ENCODE measurements at places on chromosomes 6 and 20.

DNA sequence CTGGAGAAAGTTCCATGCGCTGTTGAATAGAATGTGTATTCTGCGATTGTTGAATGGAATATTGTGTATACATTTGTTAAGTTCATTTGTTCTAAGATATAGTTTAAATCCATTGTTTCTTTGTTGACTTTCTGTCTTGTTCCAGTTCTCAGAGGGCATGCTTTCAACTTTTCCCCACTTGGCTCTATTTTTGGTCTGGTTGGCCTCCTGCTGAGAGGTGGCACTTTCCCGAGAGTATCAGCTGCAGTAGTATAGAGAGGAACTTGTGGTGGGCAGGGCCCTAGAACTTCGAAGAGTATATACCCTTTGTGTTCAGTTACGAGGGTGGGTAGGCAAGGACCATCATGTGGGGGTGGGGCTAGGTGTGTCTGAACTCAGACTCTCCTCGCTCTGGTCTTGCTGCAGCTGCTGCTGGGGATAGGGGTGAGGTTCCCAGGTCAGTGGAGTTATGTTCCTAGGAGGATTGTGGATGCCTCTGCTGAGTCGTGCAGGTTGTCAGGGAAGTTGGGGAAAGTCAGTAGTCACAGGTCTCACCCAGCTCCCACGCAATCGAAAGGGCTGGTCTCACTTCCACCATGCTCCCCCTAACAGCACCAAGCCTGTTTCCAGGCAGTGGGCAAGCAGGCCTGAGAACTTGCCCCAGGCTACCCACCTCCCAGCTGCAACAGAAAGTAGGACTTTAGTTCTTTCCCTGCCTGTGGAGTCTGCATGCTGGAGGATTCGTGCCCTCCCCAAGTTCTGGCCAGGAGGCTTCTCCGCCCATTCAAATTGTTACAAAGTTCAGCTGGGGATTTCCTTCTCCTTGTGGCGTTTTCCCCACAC, 118.9 kb upstream of the SSTR4 start:
- DNase-seq: no peak

- DNase-seq: no peak
Measured at GRCh38 chr20:63129376-63129965, 86.5 kb downstream of the YTHDF1 start.

- DNase-seq: no peak
Measured at GRCh38 chr20:11379257-11380011, 538.3 kb upstream of the BTBD3 start.

- DNase-seq: no peak
Measured at GRCh38 chr20:62303062-62303339, 204 bp downstream of the ADRM1 start.

DNA sequence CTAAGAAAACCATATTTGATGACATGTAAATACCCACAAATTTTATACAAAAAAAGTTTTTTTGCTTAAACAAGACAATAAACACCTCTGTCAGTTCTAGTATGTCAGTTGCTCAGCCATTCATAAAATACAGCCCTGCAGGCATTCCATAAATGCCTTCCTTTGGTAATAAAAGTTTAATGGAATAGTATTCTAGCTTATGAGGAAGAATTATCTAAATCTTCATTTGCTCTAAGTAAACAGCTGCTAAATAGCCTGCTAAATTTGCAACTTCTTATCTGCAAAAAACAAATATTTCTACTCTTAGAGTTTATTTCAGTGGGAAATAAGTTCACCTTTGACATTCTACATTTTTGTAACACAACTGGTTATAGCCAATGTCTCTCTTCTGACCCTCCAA, 108.8 kb downstream of the SMLR1 start:
- DNase-seq: no peak

DNA sequence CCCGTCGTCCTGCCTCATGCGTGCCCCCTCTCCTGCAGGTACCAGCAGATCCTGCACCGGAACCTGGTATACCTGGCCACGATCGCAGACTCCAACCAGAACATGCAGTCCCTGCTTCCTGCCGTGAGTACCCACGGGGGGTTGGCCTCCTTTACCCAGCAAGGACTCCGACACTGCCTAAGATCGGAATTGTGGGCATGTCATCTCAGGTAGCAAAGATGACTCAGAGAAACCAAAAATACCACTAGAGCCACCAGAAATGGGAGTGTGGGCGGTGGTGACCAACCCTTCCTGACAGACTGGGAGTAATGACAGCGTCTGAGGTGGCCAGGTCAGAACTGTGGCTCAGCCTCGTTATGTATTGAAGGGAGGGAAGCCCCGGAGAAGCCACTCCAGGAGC, 16.3 kb downstream of the SS18L1 start:
- DNase-seq: peak; percentile 73

GRCh38 chr6:26232940-26233648, 131.9 kb upstream of the BTN3A2 start:
- peak; percentile 77 for DNase-seq

GRCh38 chr6:44809258-44809657, 421.8 kb downstream of the CDC5L start:
- no peak for DNase-seq

- no peak for DNase-seq
Measured at GRCh38 chr6:51936531-51937290, 150.7 kb downstream of the PKHD1 start.

DNA sequence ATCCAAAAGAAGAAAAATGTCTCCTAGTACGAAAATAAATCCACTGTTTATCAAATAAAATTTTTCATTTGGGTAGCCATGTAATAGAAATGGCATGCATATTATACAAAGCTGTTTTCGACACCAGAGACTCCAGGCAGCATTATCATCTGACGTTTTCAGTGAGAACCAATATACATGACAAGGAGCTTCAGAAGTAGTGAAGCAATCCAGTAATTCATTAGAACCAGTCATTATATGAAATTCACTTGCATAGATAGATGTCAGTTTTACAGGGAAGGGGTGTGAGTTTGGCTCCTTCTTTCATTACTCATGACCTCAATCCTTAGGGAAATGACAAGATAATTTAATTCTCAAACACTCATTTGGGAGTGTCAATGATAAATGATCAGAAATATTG, 14.7 kb downstream of the HTR1B start:
- DNase-seq: no peak

GRCh38 chr6:133202610-133203343, 38.4 kb upstream of the EYA4 start:
- DNase-seq: peak; percentile 36

DNA sequence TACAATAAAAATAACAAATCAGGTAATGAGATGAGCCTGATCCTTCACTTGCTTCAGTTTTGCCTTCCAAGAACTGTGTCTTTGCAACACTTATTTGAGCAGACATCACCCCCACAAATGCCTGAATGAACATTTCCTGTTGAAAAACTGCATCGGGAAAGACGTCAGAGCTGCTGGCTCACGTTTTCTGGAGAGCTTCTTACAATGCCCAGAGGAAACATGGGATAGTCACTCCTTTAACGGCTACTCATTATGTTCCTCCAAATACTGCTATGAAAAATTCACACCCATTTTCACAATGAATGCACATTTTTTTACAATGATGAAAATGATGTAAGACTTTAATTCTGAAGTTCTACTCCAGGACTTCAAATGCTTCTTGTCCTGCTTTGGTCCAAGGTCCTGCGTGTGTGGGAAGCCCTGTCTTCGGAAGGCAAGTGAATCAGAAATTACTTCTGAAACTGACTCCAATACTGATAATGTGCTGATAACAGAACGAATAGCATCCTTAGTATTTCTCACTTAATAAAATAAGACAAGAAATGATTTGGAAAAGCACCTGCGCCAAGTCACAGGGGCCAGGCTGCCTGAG, 238.0 kb downstream of the ANKRD60 start:
- DNase-seq: peak; percentile 57

DNA sequence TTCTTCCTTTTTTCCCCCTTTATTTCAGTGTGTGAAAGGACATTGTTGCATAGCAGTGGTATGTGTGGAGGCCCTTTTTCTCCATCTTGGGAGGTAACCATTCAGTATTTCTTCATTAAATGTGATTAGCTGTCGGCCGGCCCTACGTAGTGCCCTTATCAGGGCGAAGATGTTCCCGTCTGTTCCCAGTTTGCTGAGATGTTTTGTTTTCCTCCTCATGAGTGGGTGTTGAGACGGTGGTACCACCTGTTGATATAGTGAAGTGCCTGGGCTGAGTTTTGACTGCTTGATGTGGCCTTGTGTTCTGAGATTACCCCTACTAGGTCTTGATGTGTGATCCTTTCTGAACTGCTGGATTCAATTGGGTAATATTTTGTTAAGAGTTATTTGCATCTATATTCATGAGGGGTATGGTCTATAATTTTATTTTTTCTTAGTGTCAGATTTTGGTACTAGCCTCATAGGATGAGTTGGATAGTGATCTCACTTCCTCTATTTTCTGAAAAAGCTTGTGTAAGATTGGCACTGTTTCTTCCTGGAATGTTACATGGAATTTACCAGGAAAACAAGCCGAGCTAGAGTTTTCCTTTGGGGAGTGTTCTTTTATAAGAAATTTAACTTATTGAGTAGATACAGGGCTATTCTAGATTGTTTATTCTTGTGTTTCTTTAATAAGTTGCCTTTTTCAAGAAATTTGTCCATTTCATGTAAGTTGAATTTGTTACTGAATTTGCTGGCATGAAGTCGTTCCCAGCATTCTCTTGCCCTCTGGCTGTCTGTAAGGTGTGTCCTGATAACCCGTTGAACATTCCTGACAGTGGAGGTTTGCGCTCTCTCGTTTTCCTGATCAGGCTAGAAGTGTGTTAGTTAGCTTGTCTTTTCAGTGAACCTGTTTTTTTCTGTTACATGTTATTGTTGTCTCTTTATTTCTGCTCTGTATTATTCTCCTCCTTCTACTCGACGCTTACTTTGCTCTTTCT, 4.3 kb downstream of the MTG2 start:
- DNase-seq: peak; percentile 29

GRCh38 chr20:49567421-49568277, at the start of gene PTGIS:
PTGIS (minus strand) TSS chr20:49568137; CDS start chr20:49568116, 21 bp downstream.
- DNase-seq: peak; percentile 34

GRCh38 chr6:44062771-44063560, 64.3 kb downstream of the MRPL14 start:
- DNase-seq: no peak

- DNase-seq: no peak
Measured at GRCh38 chr20:4369119-4369797, 352.5 kb upstream of the PRND start.
